ENCODE measurements at places on chromosomes 4 and X. TPM values are rescaled to one million over a fixed set of nuclear protein-coding genes. Genes with fewer than 3 reads are reported as not detected.

- no peak for DNase-seq
- peaks cover 54% of the 10 kb centered on the region for H3K4me1 ChIP-seq
- no peaks in the 10 kb centered on the region for H3K27me3 ChIP-seq
- H3K36me3 ChIP-seq, result no peaks in the 10 kb centered on the region
Measured at GRCh38 chr4:184457535-184458249, 16.7 kb downstream of the IRF2 start.

The OSTC gene
- total RNA-seq, result 142 TPM

DNA sequence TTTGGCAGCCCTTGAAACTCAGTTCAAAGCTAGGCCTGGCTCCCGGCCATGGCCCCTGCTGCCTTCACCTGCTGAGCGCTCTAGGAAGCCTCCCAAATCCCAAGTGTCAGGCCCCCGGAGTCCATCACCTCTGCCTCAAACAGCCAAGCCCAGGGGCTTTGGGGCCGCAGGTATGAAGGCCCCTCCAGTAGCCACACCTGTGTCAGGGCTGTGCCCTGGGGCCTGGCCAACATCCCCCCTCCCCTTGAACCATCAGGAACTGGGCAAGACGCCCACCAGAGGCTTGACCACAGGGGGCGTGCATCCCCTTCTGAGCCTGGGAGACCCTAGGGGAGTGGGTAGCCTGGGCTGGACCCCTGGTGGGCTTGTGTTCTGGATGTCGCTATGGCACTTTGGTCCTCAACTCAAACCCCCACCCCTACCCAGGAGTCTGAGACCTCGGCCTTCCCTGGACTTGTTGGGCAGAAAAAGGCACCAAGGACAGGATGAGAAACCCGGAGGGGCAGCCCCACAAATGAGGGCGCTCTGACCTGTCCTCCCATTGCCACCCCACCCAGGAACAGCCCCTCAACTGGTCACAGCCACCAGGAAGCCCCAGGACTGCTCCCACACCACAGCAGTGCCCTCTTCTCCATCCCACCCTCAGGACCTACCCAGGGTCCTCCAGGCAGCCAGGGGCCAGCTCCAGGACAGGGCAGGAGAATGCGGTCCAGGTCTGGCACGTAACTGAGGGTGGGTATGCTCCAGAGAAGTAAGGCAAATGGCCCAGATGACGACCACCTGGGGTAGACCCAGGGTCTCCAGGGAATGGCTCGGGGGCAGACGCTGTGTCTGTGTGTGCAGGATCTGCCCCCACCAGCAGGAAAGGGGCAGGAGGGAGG lies 4.2 kb upstream of the SLBP start:
- no peak for DNase-seq
- no peak overlapping the region for H3K27ac ChIP-seq
- no peak overlapping the region for H3K4me3 ChIP-seq
- H3K27me3 ChIP-seq, result no peaks in the 10 kb centered on the region
- no peaks in the 10 kb centered on the region for H3K36me3 ChIP-seq
- H3K4me1 ChIP-seq, result peaks cover 17% of the 10 kb centered on the region

DNA sequence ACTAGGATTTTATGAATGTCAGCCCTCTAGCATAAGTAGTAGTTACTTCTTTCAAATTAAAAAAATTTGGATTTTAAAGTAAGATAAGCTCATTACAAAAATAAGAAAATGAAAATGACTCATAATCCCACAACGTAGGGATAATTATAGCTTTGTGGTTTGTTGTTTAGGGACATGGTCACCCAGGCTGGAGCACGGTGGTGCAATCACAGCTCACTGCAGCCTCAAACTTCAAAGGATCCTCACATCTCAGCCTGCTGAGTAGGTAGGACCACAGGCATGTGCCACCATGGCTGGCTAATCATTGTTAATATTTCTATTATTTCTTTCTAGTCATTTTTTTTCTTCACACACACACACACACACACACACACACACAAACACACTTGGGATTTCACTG lies 57.6 kb downstream of the PLAC1 start:
- no peaks in the 10 kb centered on the region for H3K36me3 ChIP-seq
- no peak for DNase-seq
- H3K27me3 ChIP-seq, result no peaks in the 10 kb centered on the region
- H3K27ac ChIP-seq, result no peak overlapping the region

The PFKFB1 gene
- not detected for total RNA-seq

The GPRASP3 gene
- 18.2 TPM for total RNA-seq

Measured in GM23338 (cell line).